ENCODE measurements at places on chromosomes 3 and 15. TPM values are rescaled to one million over a fixed set of nuclear protein-coding genes. Genes with fewer than 3 reads are reported as not detected.

C3orf52 gene
- 4.5 TPM for total RNA-seq

PLAAT1 gene
- 0.28 TPM for total RNA-seq

ITIH1 gene
- not detected for total RNA-seq

LOXL1 gene
- 2.4 TPM for total RNA-seq

FHIT gene
- 8.6 TPM for total RNA-seq

KBTBD12 gene
- not detected for total RNA-seq

VIPR1 gene
- 6.6 TPM for total RNA-seq

NUSAP1 gene
- total RNA-seq: 165 TPM

B3GNT5 gene
- total RNA-seq: 11.3 TPM

GRIP2 gene
- total RNA-seq: not detected

CPNE4 gene
- total RNA-seq: not detected

A4GNT gene
- not detected for total RNA-seq

AHSG gene
- total RNA-seq: not detected

GASK1A gene
- not detected for total RNA-seq

CCDC39 gene
- not detected for total RNA-seq

TLNRD1 gene
- 28.2 TPM for total RNA-seq

ATG3 gene
- total RNA-seq: 76.8 TPM

ZFYVE19 gene
- 20.1 TPM for total RNA-seq
